Effector memory CD8-positive, alpha-beta T cell (primary cell): ENCODE measurements at places on chromosomes 7 and 10.

DNA sequence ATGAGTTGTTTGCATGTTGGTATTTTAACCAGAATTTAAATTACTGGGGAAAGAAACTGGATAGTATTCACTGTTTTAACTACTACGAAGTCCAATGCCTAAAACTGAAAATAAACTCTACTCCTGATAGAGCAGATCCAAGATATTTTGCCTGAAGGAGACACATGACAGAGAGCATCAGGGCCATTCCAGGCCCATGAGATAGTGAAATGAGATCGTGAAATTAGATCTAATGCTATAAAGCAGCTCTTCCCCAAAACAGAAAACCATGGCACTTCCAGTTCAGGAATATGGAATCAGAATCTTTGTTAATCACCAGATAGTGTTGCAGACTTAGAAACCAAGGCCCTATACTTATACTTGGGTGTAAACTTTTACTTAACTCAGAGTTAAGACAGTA lies 124.3 kb upstream of the CACNA2D1 start:
- H3K27ac ChIP-seq: no peak overlapping the region
- H3K4me1 ChIP-seq: no peaks in the 10 kb centered on the region
- no peak for DNase-seq
- H3K27me3 ChIP-seq: no peaks in the 10 kb centered on the region
- H3K36me3 ChIP-seq: no peaks in the 10 kb centered on the region

DNA sequence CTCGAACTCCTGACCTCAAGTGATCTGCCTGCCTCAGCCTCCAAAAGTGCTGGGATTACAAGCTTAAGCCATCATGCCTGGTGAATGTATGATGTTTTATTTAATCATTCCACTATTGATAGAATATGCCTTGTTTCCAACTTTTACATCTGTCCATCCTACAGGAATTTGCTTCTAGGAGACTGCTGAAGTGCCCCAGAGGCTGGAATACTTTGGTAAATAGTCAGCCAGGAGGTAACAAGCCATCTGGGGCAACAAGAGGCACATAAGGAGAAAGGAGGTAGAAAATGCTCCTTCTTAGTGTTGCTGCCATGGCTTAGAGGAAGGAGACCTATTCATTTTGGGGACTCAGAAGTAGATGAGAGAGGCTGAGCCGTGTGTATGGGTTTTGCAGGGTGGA lies 14.8 kb downstream of the PLCE1 start:
- H3K27ac ChIP-seq: no peak overlapping the region
- no peak for DNase-seq
- no peaks in the 10 kb centered on the region for H3K4me1 ChIP-seq
- H3K27me3 ChIP-seq: peaks cover 29% of the 10 kb centered on the region
- H3K36me3 ChIP-seq: no peaks in the 10 kb centered on the region

DNA sequence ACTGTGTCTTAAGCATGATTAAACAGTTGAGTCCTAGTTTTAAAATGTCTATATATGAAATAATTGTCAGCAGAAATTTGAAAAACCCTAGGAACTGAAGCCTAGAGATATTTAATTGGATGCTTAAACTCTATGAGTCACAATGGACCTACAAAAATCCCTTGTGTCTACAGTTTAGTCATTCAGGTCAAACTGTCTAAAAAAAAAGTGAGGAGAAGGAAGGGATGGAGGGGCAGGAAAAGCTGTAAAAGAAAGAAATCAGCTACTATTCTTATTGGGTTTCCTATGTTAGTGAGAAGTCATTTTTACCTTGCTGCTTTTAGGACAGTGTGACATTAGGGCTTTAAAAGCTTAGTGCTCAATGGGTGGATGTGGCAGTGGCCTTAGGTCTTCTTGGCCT lies 406.1 kb upstream of the FZD8 start:
- no peak overlapping the region for H3K27ac ChIP-seq
- DNase-seq: no peak
- no peaks in the 10 kb centered on the region for H3K27me3 ChIP-seq
- H3K4me1 ChIP-seq: no peaks in the 10 kb centered on the region

DNA sequence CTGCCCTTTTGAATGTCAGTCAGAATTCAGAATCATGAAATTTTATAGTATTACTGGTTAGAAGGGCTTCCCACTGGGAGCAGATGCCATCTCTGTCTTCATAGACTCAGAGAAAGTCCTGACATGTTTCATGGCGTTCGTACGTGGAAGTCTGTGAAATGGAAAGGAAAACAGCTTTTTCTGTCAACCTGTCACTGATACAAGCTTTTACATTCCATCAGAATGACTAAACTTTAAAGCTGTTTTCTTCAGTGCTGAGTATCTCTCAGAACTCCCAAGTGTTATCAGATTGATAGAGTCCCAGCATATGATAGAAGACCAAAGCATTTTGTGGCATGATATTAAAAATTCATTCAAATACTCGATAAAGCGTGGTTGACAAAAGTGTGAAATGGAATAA lies 726.7 kb upstream of the GALNT17 start:
- H3K36me3 ChIP-seq: no peaks in the 10 kb centered on the region
- H3K27me3 ChIP-seq: peaks cover 7% of the 10 kb centered on the region
- H3K4me1 ChIP-seq: no peaks in the 10 kb centered on the region
- no peak overlapping the region for H3K4me3 ChIP-seq
- no peak overlapping the region for H3K27ac ChIP-seq
- no peak for DNase-seq

GRCh38 chr10:3898821-3899220 lies 113.8 kb upstream of the KLF6 start:
- H3K4me3 ChIP-seq: no peak overlapping the region
- H3K36me3 ChIP-seq: peaks cover 3% of the 10 kb centered on the region
- H3K4me1 ChIP-seq: peaks cover 38% of the 10 kb centered on the region
- no peak for DNase-seq
- H3K27ac ChIP-seq: no peak overlapping the region
- H3K27me3 ChIP-seq: no peaks in the 10 kb centered on the region

DNA sequence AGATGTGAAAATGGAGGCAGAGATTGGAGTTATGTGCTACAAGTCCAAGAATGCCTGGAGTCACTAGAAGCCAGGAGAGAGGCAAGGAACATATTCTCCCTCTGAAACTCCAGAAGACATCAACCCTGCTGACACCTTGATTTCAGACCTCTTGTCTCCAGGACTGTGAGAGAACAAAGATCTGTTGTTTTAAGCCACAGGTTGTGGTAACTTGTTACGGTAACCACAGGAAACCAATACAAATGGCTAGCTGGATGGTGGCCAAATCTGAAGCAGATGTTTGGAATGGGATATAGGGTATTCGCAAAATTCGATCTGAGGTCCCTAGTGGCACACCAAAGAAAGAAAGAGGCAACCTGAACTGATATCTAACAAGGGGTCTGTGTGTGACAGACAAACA lies 129.0 kb downstream of the HERPUD2 start:
- no peak overlapping the region for H3K27ac ChIP-seq
- H3K4me3 ChIP-seq: no peak overlapping the region
- DNase-seq: no peak
- H3K36me3 ChIP-seq: no peaks in the 10 kb centered on the region
- peaks cover 8% of the 10 kb centered on the region for H3K27me3 ChIP-seq

DNA sequence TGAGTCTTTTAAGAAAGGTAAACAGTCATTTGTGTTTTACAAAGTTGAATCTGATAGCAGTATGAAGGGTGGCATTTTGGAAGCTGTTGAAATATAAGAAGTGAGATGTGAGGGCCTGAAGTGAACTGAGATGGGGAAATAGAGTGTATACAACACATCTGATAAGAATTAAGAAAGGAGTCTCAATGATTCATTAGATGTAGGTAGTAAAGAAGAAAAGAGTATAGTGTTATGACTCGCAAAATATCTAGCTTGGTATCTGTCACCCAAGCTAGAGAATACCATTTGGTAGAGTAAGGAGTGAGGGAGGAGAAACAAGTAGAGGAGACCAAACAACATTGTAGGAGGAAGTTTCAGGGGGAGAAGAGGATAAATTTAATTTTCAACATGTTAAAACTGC lies 5.3 kb downstream of the PTPN12 start:
- H3K27ac ChIP-seq: peak overlapping the region; percentile 14
- no peak for DNase-seq
- no peak overlapping the region for H3K4me3 ChIP-seq
- peaks cover 4% of the 10 kb centered on the region for H3K36me3 ChIP-seq

DNA sequence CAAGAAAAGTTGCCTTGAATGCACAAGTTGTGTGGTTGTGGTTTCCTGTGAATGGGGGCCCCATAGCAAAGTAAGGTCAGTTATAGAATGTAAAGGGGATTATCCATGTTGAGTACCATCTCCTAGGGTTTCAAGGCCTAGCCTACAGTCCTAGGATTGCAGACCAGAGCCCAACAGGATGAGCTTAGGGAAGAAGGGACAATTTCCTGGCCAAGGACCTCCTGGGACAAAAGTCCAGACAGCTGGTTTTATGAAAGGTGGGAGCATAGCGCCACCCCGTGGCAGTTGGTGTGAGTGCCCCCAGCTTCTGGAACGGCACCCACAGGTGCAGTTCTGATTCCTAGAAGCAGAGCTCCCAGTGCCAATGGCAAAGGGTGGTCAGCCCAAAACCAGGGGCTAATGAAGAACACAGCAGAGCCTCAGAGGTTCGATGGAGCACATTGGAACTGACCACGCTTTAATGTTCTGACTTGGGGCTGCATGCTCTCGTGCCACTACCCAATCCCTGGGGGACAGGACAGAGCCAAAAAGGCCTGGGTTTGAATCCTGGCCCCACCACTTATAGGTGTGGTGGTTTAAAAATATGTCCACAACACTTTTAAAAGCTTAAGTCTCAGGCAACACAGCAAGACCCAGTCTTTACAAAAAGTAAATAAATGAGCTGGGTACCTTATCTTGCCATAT lies 25.8 kb upstream of the TMEM120A start:
- peaks cover 19% of the 10 kb centered on the region for H3K36me3 ChIP-seq
- H3K27me3 ChIP-seq: no peaks in the 10 kb centered on the region
- no peak overlapping the region for H3K4me3 ChIP-seq

DNA sequence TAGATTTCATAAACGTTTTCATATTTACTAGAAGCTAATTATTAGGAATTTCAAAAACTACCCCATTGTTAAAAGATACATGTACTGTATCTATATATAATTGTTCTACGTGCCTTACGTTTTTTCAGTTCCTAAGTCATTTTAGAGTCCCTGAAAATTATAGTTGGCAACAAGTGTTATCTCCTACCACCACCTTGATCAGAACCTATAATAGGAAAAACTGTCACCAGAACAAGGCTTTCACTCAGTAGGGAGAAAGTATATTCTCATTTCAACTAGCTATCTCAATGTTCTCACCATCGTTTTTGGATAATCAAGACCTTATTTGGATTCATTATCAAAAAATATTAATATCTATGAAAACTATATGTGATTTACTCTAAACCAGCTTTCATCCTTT lies 107.7 kb downstream of the CPEB3 start:
- H3K27ac ChIP-seq: no peak overlapping the region
- no peaks in the 10 kb centered on the region for H3K27me3 ChIP-seq
- H3K4me3 ChIP-seq: no peak overlapping the region
- H3K36me3 ChIP-seq: peaks cover 8% of the 10 kb centered on the region
- no peaks in the 10 kb centered on the region for H3K4me1 ChIP-seq

GRCh38 chr7:4006687-4007086 lies 675.4 kb upstream of the FOXK1 start:
- H3K27me3 ChIP-seq: peaks cover 48% of the 10 kb centered on the region
- DNase-seq: no peak
- H3K4me3 ChIP-seq: no peak overlapping the region
- H3K4me1 ChIP-seq: no peaks in the 10 kb centered on the region
- H3K27ac ChIP-seq: no peak overlapping the region
- H3K36me3 ChIP-seq: no peaks in the 10 kb centered on the region

GRCh38 chr10:25547382-25547781 lies 372.6 kb downstream of the GPR158 start:
- no peak overlapping the region for H3K27ac ChIP-seq
- DNase-seq: no peak
- no peaks in the 10 kb centered on the region for H3K36me3 ChIP-seq
- H3K27me3 ChIP-seq: no peaks in the 10 kb centered on the region

DNA sequence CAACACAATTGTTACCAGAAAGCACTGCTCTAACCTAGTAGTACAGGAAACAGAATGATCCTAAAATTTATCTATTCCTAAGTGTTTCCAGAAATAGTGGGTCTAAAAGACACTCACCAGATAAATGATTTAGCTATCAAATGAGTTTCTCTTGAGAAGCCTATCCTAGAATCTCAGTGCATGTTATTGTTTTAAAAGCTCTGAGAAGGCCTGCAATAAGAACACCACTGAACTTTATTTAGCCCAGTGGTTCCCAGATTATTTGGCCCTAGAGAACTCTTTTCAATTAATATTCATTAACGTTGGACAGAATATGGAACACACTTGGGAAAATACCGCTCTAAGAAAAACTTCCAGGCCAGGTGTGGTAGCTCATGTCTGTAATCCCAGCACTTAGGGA lies 220.1 kb upstream of the GHITM start:
- no peaks in the 10 kb centered on the region for H3K4me1 ChIP-seq
- H3K4me3 ChIP-seq: no peak overlapping the region
- peaks cover 22% of the 10 kb centered on the region for H3K27me3 ChIP-seq

GRCh38 chr10:76191336-76191735 lies 759.9 kb downstream of the LRMDA start:
- H3K36me3 ChIP-seq: no peaks in the 10 kb centered on the region
- no peak overlapping the region for H3K4me3 ChIP-seq

- no peaks in the 10 kb centered on the region for H3K36me3 ChIP-seq
- no peak overlapping the region for H3K27ac ChIP-seq
- no peaks in the 10 kb centered on the region for H3K27me3 ChIP-seq
Measured at GRCh38 chr7:109834851-109835250, 1256.1 kb upstream of the LRRN3 start.

- no peaks in the 10 kb centered on the region for H3K27me3 ChIP-seq
- H3K27ac ChIP-seq: no peak overlapping the region
- no peak overlapping the region for H3K4me3 ChIP-seq
- no peaks in the 10 kb centered on the region for H3K36me3 ChIP-seq
Measured at GRCh38 chr7:71245038-71245437, 113.1 kb downstream of the GALNT17 start.

GRCh38 chr7:44759246-44759645 lies 10.6 kb downstream of the ZMIZ2 start:
- H3K4me1 ChIP-seq: peaks cover 9% of the 10 kb centered on the region
- H3K36me3 ChIP-seq: peaks cover 28% of the 10 kb centered on the region
- no peak overlapping the region for H3K4me3 ChIP-seq
- no peaks in the 10 kb centered on the region for H3K27me3 ChIP-seq
- H3K27ac ChIP-seq: no peak overlapping the region
- DNase-seq: no peak

- no peak overlapping the region for H3K27ac ChIP-seq
- no peak overlapping the region for H3K4me3 ChIP-seq
- no peaks in the 10 kb centered on the region for H3K4me1 ChIP-seq
- H3K36me3 ChIP-seq: no peaks in the 10 kb centered on the region
- DNase-seq: no peak
Measured at GRCh38 chr10:34156781-34157425, 658.2 kb downstream of the PARD3 start.

GRCh38 chr10:63388421-63389031 lies 77.3 kb downstream of the JMJD1C start:
- peaks cover 73% of the 10 kb centered on the region for H3K4me1 ChIP-seq
- peaks cover 5% of the 10 kb centered on the region for H3K36me3 ChIP-seq
- H3K27me3 ChIP-seq: no peaks in the 10 kb centered on the region
- H3K27ac ChIP-seq: peak overlapping the region; percentile 25
- peak overlapping the region; percentile 47 for H3K4me3 ChIP-seq

- H3K4me3 ChIP-seq: no peak overlapping the region
- H3K27me3 ChIP-seq: peaks cover 14% of the 10 kb centered on the region
- DNase-seq: no peak
- H3K4me1 ChIP-seq: no peaks in the 10 kb centered on the region
- no peak overlapping the region for H3K27ac ChIP-seq
Measured at GRCh38 chr10:17624996-17625395, 7.8 kb upstream of the HACD1 start.

GRCh38 chr10:100614429-100615095 lies 78.8 kb downstream of the HIF1AN start:
- H3K4me3 ChIP-seq: no peak overlapping the region
- no peaks in the 10 kb centered on the region for H3K4me1 ChIP-seq
- peaks cover 68% of the 10 kb centered on the region for H3K27me3 ChIP-seq
